GM23338 (cell line): ENCODE measurements at places on chromosomes 3 and 15.

GRCh38 chr15:88995449-88995848 is 82.3 kb upstream of the MFGE8 start:
- peaks cover 55% of the 10 kb centered on the region for H3K4me1 ChIP-seq
- peaks cover 14% of the 10 kb centered on the region; the same call in 1 of the 2 replicates for H3K27me3 ChIP-seq
- H3K27ac ChIP-seq: no peak overlapping the region
- H3K36me3 ChIP-seq: no peaks in the 10 kb centered on the region

DNA sequence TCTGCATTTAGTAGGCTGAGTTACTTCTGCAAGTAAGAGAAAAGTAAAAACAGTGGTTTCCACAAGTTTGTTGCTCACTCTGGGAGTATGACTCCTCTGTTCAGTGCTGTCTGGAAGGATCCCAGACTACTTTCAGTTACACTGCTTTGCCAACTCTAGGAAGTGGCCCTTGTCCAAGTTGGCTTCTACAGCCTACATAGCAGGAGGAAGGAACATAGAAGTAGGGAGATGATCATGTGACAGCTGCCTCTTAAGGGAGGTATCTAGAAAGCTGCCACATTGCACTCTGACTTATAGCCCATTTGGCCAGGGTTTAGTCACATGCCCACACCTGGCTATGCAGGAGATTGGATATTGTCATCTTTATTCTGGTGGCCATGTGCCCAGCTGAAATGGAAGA is 298.1 kb downstream of the NSUN3 start:
- no peak for DNase-seq
- no peaks in the 10 kb centered on the region for H3K36me3 ChIP-seq
- H3K4me3 ChIP-seq: no peak overlapping the region
- H3K27me3 ChIP-seq: no peaks in the 10 kb centered on the region
- H3K27ac ChIP-seq: no peak overlapping the region

DNA sequence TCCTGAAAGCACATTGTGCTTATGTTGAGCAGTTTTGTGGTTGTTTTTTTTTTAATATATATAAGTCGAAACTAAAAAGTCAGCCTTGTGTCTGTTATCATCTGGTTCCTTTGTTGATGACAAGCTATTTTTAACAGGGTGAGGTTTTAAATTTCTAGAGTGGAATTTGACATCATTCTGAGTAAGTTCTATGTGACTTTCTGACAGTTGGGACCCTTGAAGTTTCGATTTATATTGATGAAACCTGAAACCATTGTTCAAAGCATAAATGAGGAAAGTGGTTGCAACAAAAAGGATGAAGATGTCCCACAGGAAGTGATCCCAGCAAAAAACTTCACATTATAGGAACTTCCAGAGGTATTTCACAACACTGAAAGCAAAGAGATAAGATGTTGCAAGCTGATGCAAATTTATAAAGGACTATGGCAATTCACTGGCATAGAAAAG is 94.0 kb downstream of the CYP19A1 start:
- no peaks in the 10 kb centered on the region for H3K27me3 ChIP-seq
- H3K27ac ChIP-seq: no peak overlapping the region
- no peaks in the 10 kb centered on the region for H3K36me3 ChIP-seq
- H3K4me1 ChIP-seq: peaks cover 16% of the 10 kb centered on the region

DNA sequence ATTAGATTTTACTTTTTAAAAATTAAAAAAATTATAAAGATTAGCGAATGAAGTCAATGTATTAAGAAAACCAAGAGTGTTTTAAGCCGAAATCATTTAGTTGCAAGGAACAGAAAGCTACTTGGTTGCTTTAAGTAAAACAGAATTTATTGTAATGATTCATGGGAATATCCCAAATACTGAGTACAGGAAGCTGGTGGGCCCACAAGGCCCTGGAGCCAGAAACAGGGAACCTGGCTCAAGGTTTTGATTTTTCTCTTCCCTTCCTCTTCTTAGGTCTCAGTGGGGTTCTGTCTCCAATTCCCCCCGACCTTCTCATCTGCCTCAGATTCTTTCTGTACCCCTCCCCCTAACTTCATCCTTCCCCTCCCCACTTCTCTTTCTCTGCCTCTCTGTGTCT is 229.0 kb downstream of the TLE3 start:
- no peaks in the 10 kb centered on the region for H3K27me3 ChIP-seq
- no peak overlapping the region for H3K27ac ChIP-seq
- no peak for DNase-seq
- no peaks in the 10 kb centered on the region for H3K4me1 ChIP-seq
- no peaks in the 10 kb centered on the region for H3K36me3 ChIP-seq

GRCh38 chr3:65888196-65888595 is 150.5 kb downstream of the MAGI1 start:
- H3K27ac ChIP-seq: no peak overlapping the region
- peaks cover 37% of the 10 kb centered on the region for H3K4me1 ChIP-seq
- no peak overlapping the region for H3K4me3 ChIP-seq
- no peak for DNase-seq
- H3K27me3 ChIP-seq: no peaks in the 10 kb centered on the region
- no peaks in the 10 kb centered on the region for H3K36me3 ChIP-seq

DNA sequence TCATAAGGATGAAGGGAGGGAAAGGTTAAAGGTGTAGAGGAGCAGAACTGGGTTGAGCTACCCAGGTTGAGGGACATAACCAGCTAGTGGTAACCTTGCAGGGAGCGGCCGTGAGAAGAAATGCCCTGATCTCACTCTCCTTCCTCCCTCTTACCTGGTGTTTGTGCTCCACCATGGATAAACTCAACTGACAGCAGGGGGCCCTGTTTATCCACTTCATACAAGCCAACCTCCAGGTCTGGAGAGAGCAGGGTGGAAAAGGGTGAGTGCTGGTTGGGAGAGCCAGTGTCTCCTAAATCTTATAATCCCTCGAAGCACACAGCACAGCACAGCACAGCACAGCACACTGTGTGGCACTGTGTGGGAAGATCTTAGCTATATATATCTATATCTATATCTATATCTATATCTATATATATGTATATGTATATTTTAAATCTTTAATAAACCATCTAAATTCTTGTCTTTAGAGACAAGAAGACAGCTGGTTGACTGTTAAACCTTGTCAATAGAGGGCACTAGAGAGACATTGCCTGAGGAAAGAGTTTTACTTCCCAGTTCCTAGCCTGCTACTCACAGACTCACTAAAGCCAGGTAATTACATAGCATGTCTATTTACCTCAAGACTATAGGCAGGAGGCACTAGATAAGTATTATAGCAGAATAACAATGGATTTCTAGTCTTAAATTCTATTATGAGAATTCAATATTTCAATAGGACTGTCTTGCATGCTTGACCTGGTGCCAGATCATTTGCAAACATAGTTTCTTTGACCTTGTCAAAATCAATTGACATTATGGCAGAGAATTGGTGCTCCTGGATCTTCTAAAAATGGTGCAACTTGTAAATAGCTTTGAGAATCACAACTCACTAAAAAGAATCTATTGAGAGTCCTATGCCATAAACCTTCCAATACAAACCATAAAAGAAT is 21.7 kb upstream of the FMN1 start:
- no peaks in the 10 kb centered on the region for H3K4me1 ChIP-seq
- H3K27ac ChIP-seq: no peak overlapping the region
- DNase-seq: peak; percentile 73
- no peaks in the 10 kb centered on the region for H3K36me3 ChIP-seq

DNA sequence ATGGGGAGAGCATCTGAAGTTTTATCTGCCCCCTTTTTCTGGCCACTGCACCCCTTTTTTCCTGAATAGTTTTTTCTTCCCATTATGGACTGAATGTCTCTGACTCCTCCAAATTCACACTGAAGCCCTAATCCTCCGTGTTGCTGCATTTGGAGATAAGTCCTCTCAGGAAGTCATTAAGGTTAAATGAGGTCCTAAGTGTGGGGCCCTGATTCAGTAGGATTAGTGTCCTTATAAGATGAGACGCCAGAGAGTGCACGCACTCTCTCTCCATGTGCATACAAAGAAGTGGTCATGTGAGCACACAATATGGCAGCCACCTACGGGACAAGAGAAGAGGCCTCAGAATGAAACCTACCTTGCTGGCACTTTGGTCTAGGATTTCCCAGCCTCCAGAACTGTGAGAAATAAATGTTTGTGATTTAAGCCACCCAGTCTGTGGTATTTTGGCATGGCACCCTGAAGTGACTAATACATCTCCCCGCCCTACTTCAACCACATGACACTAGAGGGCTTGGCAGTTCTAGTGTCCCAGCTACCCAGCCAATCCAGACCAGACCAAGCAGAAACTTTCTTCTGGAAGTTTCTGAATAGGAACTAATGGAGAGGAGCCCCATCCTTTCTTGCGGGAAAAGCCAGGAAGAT is 191.3 kb downstream of the PDE8A start:
- H3K27ac ChIP-seq: no peak overlapping the region
- H3K27me3 ChIP-seq: no peaks in the 10 kb centered on the region
- H3K4me3 ChIP-seq: no peak overlapping the region
- DNase-seq: no peak

GRCh38 chr3:195257454-195258448 is 13.2 kb downstream of the XXYLT1 start:
- H3K36me3 ChIP-seq: no peaks in the 10 kb centered on the region
- no peaks in the 10 kb centered on the region for H3K27me3 ChIP-seq
- H3K4me3 ChIP-seq: no peak overlapping the region
- no peak for DNase-seq

GRCh38 chr3:100947119-100947518 is 46.1 kb downstream of the ABI3BP start:
- no peaks in the 10 kb centered on the region for H3K36me3 ChIP-seq
- no peak overlapping the region for H3K4me3 ChIP-seq
- no peaks in the 10 kb centered on the region for H3K4me1 ChIP-seq
- DNase-seq: no peak
- no peak overlapping the region for H3K27ac ChIP-seq

- peaks cover 16% of the 10 kb centered on the region; the same call in 1 of the 2 replicates for H3K27me3 ChIP-seq
- DNase-seq: no peak
- H3K4me3 ChIP-seq: peak overlapping the region; percentile 70
- peaks cover 18% of the 10 kb centered on the region for H3K4me1 ChIP-seq
- H3K36me3 ChIP-seq: no peaks in the 10 kb centered on the region
Measured at GRCh38 chr15:31326875-31327668, 437 bp downstream of the KLF13 start.

- no peaks in the 10 kb centered on the region for H3K36me3 ChIP-seq
- H3K27ac ChIP-seq: no peak overlapping the region
- H3K4me3 ChIP-seq: no peak overlapping the region
Measured at GRCh38 chr15:99282121-99282520, 30.8 kb downstream of the LRRC28 start.

GRCh38 chr15:82138306-82138705 is 92.5 kb upstream of the MEX3B start:
- H3K36me3 ChIP-seq: peaks cover 11% of the 10 kb centered on the region
- no peak overlapping the region for H3K4me3 ChIP-seq
- H3K27ac ChIP-seq: no peak overlapping the region
- no peaks in the 10 kb centered on the region for H3K27me3 ChIP-seq

DNA sequence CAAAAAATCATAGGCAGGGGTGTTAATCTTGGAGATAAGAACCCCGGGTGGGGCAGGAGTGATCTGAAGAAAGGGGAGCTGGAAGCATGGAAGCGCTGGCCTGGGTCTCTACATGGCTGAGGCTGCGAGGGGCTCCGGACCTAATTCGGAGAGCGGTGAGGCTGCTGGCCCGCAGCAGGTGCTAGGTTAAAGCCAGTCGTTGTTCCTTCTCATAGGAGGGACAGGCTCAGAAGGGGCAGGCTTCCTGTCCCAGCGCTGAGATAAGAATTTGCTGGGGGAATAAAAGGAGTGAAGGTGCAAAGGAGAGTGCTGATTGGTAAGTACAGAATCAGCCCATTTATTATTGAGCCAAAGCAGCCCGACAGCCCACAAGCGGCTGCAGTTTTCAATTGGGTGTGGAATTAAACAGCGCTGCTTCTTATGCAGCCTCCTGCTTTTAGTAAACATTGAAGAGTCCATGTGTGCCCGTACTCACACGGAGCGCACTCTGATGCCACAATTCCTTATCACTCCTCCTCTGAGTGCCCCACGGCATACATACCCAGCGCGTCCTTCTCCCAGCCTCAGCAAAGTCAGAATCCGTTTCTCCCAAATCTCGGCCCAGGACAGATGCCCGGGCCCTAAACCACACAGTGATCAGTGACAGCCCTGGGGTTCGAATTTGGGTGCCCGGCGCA is 17.1 kb downstream of the CHST13 start:
- H3K27me3 ChIP-seq: peaks cover 11% of the 10 kb centered on the region; the same call in 1 of the 2 replicates
- no peaks in the 10 kb centered on the region; the same call in 1 of the 2 replicates for H3K4me1 ChIP-seq
- H3K27ac ChIP-seq: no peak overlapping the region
- H3K4me3 ChIP-seq: no peak overlapping the region
- no peaks in the 10 kb centered on the region for H3K36me3 ChIP-seq
- no peak for DNase-seq
